ENCODE measurements at places on chromosomes 7 and 10.

DNA sequence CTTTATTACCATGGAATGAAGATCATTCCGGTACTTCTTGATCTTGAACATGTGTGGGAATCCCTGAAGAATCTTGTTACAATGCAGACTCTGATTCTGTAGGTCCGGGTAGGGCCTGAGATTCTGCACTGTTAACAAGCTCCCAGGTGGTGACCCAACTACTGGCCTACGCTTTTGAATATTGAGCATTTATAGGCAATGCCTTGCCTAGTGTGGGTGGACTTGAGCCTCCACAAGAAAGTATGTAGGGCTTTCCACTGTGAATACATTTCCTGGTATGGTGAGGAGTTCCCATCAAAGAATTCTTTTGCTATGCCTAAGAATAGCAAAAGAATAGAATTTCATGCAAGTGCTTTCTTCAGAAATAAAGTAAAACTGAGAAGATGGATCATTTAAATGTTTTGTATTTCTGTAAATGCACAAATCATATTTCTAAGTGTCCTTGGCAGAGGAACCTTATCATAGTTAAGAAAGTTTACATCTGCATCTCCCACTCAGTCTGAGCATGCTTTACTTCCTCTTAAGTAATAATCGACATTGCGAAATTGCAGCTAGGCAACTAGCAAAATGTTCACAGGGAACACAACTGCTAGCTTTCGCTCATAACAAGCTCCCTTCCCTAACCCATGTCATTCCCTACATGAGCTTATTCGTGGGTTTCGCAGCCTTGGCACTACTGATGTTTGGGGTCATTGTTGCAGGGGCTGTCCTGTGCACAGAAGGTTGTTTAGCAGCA, 71.4 kb downstream of the AHR start:
- no peak for DNase-seq

DNA sequence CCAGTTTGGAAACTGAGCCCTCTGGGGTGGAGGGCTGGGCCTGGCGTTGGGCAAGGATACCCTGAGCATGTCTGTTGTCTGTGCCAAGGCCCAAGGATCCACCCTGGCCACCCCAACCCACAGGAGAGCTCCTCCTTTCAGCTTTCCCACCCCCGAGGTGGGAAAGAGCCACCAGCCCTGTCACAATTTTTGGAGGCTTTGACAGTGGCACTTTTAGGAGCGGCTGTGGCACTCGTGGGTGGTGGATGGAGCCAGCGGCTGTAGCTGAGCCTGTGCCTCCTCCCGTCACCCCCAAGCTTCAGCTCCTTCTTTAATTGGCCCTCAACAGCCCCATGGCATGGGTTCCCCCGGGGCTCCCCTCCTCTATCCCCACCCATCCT, 18.2 kb upstream of the ZNF862 start:
- DNase-seq, result no peak

GRCh38 chr10:88901206-88901983, 21.4 kb downstream of the STAMBPL1 start:
- DNase-seq, result no peak

DNA sequence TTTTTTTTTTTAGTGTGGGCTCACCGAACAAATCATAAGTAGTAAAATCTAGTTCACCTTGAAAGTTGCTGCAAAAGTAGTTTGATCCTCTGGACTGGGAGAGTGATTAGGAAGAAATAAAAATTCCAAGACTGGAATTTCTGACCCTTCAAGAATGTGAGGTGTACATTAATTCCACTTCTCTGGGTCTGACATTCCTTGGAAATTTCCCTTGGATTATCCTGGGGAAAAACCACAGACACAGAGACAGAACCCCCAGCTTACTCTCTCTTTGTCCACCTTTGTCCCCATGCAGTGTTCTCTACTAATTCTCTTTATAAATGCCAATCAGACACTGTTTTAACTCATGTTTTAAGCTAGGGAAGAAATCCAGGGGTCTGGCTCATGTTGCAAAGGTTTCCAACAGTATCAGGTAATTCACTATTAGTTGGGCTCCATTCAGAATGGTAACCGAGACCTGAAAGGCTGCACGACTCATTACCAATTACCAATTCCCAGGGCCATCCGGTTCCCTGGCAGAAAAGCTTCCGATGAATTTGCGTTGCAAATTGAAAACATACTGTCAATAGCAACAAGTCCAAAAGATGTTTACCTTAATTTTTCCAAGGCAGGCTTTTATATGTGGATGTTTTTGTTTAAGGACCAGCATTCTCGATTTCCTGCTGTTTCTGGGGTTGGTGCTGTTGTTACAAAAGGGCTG, 86.3 kb downstream of the BAMBI start:
- DNase-seq, result no peak

GRCh38 chr7:95534796-95535195, 49.1 kb downstream of the ASB4 start:
- no peak for DNase-seq

DNA sequence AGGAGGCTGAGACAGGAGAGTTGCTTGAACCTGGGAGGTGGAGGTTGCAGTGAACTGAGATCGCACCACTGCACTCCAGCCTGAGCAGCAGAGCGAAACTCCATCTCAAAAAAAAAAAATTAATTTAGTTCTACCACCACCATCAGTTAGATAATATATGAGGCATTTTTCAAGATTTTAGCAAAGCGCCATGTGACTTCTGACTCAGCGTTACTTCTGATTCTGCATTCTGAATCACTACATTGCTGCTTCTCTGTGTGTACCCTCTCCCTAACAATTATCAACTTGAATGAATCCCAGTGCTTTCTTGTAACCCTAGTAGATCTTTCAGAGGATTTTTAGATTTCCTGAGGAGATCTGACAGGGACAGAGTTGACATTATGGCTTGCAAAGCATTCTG, 176.8 kb upstream of the SORCS1 start:
- no peak for DNase-seq

DNA sequence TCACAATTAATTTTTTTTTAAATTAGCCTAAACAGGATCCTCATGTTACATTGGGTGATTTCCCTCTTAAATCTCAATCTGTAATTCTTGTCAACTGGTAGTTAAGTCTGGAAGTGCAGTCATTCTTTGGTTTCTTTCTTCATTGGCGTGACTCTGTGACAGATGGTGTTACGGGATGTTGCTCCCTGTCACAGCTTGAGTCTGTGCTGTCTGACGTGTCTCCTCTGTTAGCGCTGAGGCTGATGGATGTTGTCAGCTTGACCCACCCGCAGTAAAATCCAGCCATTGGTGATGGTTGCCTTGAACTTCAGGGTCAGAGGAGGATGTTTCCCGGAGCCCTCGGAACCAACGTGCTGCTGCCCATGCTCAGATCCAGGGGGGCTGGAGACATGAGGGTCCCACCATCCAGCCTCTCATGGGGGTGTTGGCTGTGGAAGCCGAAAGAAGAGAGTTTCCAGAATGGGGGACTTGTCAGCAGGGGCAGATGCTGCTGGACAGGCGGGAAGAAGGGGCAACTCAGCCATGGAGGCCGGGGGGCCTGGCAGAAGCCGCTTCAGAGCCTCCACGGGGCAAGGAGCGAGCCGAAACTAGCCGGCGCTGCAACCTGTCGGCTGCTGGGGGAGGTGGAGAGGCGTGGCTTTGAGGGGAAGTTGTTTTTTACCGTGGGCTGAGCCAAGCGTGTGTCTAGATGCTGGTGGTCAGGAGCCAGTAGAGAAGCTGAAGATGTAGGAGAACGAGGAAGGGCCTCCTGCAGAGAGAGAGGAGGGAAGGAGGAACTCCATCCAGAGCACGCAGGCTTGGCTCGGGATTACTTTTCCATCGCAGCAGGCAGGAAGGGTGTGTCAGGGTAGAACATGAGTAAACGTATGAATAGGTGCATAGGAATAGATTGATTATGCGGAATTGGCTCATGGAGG, 3.5 kb downstream of the SUN1 start:
- no peak for DNase-seq

- DNase-seq, result no peak
These were observed 65.6 kb upstream of the SEC61G start for GRCh38 chr7:54824655-54825054.

- no peak for DNase-seq
These were observed 19.8 kb downstream of the C10orf71 start for GRCh38 chr10:49318755-49319154.

- no peak for DNase-seq
These were observed 720.9 kb downstream of the PARD3 start for GRCh38 chr10:34094146-34094696.

GRCh38 chr7:148335790-148336189, 254.8 kb upstream of the C7orf33 start:
- DNase-seq, result no peak

DNA sequence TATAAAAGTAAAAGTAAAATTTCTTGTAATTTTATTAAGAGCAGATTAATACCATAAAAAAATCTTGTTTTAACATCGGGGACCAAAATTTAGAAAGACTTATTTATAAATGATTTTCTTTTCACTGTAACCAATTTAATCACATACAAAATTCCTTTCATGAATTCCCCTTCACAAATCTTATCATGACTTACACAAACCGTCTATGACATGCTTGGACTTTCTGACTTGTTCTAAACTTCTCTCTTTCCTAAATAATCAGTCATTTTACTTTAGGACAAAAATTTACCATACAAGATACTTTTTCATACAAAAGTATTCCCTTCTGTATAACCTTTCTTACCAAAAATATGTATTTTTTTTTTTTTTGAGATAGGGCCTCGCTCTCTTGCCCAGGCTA, 9.3 kb downstream of the CROT start:
- DNase-seq, result no peak

DNA sequence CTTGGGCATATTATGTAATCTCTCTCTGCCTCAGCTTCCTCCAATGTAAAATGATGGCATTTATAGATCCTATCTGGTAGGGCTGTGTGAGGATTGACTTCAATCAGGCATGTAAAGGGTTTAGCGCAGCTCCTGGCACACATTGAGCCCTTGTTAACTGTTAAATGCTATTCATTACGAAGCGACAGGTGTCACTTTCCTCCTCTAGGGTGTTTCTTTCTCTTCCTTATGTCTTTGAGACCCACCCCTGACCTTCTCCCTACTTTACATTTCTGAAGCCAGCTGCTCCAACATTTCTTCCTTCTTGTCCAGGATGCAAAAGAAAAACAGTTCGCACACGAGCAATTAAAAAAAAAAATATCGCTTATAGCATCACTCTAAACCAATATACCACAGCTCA, 5.7 kb upstream of the R3HCC1L start:
- DNase-seq, result no peak

DNA sequence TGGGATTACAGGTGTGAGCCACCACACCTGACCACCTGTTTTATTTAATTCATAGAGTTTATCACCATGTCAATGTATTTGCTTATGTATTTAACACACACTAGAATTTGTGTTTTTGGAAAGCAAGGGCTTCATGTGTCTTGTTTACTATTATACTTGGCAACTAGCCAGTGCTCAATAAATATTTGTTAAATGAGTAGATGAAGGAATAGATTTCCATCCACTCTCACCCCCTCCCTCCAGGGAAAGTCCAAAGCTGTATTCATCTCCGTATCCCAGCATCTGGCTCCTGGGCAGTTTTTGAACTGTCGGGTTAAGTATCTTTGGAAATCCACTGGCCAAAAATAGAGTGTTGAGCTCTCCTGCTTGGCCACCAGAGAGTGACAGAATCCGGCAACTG, 4.6 kb upstream of the RADIL start:
- DNase-seq, result no peak

GRCh38 chr7:149824301-149824741, 13.9 kb upstream of the ZNF862 start:
- DNase-seq, result no peak

GRCh38 chr7:136496551-136496950, 371.9 kb upstream of the CHRM2 start:
- no peak for DNase-seq
